SW480 (cell line): ENCODE measurements at places on chromosomes 1 and 21.

DNA sequence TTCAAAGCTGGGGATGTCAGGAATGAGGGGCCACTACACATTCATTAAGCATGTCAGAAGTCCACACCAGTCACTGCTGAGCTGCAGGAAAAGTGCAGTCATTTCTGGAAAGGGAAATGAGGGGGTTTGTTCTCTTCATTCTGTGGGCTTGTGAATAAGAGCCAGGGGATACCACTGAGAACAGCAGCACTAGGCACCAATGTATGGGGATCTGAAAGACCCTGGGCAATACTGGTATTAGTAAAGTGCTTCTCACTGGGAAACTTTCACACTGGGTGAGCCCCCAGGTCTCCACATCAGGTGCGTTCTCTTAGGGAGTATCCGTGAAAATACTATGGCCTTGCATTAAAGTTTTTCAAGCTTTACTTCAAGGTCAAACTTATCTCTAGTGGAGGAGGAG lies 49.9 kb downstream of the TGFB2 start:
- no peak for DNase-seq

GRCh38 chr1:226826479-226827261 lies 43.7 kb upstream of the PSEN2 start:
- DNase-seq = no peak

- no peak for DNase-seq
Observed at GRCh38 chr1:220198186-220199005, 73.9 kb downstream of the RAB3GAP2 start.

GRCh38 chr1:51435878-51436277 lies 83.2 kb downstream of the EPS15 start:
- DNase-seq = no peak

DNA sequence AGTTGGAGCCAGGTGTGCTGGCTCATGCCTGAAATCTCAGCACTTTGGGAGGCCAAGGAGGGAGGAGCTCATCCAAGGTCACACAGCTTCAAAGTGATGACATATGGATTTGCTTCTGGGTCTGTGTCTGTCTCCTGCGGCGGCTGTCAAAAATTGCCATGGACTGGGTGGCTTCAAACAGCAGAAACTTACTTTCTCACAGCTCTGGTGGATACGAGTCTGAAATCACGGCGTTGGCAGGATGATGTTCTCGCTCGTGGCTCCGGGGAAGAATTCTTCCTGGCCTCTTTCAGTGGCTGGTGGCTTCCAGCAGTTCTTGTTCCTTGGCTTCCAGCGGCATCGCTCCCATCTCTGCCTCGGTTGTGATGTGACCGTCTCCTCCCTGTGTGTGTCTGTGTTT lies 314.8 kb upstream of the C1orf174 start:
- no peak for DNase-seq

- no peak for DNase-seq
Observed at GRCh38 chr1:110634455-110635311, 28.5 kb upstream of the KCNA2 start.

GRCh38 chr1:213927846-213928245 lies 59.9 kb upstream of the PROX1 start:
- DNase-seq = no peak

DNA sequence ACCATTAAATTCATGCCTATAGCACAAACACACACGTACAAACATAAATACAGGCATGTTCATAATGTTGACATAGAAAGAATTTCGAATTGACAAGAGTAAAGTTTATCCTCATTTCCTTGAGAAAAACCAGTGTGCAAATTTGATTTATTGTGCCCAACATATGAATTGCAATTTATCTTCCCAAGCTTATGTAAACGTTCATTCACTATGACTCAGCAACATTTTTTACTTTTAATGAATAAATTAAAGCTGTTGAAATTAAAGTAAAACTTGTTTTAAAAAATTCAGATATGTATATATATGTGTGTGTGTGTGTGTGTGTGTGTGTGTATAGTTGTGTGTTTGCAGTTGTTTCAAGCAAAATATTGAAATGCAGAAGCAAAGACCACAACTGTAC lies 1067.9 kb downstream of the BRINP3 start:
- no peak for DNase-seq

GRCh38 chr1:79679916-79680315 lies 673.4 kb upstream of the ADGRL4 start:
- DNase-seq = no peak

GRCh38 chr1:110736900-110737605 lies 62.3 kb upstream of the KCNA3 start:
- no peak for DNase-seq

GRCh38 chr1:202214089-202214843 lies 20.7 kb downstream of the LGR6 start:
- DNase-seq = peak; percentile 54

DNA sequence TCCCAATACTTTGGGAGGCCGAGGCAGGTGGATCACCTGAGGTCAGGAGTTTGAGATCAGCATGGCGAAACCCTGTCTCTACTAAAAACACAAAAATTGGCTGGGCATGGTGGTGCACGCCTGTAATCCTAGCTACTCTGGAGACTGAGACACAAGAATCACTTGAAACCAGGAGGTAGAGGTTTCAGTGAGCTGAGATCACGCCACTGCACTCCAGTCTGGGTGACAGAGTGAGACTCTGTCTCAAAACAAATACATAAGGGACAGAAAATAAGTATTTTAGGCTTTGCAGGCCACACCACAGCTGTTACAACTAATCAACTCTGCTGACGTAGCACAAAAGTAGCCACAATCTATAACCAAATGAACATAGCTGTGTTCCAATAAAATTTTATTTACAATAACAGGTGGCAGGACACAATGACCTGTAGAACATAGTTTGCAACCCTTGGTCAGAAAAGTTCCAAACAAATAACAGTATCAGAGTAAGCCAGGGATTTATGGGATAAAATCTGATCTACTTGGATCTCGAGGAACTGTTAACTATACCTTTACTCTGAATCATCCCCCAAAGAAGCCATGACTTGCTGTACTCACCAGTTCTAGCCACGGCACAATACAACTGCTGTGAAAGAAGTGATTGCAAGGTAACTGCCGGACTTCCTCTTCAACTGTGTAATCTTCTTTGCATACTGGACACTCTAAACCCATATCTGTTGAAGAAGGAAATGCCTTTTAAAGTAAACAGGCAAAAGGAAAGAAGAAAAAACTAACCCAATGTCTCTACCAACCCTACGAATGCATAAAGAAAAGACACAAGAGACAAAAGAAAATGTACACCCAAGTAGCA lies 28.3 kb downstream of the CD160 start:
- no peak for DNase-seq

GRCh38 chr1:18946550-18947381 lies 9.7 kb downstream of the IFFO2 start:
- no peak for DNase-seq

GRCh38 chr1:167599957-167600581 lies 30.0 kb upstream of the RCSD1 start:
- peak; percentile 63 for DNase-seq

DNA sequence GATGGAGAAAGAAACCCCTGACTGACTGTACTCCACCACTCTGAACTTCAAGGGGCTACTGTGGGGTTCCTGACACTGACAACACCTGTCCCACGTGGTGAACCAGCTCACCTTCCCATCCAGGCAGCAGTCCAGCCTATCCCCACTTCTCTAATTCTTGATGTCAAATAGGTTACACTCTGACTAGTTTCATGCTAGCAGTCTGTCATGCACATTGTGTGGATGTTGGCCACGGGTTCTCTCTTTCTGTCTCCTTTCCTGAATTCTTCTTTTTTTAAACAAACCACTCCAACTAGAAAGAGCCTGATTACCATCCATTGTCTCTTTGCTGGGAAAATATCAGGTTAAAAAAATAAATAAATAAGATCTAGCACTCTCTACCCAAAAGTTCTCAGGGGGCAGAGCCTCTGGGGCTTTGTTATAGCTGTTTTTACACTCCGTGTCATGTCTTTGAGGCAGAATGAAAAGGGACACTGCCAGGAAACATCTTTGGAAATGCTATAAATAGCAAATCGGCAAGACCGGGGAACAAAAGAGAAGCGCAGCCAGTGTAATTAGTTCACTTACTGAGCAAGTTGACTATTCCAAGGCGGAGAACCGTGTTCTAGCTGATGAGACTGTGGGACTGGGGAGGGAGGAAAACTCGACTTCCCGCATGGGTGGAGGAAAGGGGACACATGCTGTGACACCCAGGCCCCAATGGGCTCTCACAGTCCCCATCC lies 356.1 kb downstream of the OMA1 start:
- no peak for DNase-seq
